ENCODE measurements at places on chromosomes 7 and 10.

DNA sequence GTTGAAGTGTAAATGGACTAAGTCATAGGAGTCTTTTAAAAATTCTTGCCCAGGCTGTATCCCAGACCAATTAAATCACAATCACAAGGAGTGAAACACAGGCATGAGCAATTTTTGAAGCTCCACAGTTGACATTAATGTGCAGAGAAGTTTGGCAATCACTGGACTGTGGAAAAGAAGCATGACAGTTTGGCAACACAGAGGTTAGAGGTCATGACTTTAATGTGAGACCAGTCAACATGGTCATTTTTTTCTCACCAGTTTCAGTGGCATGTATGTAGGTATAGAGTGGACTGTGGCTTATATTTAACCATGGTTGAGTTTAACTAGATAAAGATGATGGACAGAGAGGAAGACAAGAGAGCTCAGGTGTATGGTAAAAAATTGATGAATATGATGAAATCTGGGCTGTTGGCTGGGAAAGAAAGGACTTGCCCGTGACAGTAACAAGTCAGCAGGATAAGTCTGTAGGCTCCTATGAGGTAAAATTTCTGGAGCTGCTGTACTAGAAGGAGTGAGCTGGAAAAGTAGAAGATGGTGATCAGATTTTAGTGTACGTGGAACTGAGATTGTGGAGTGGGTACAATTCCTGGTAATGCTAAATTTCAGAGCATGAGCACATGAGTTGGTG lies 432.2 kb upstream of the GHITM start:
- DNase-seq = no peak

GRCh38 chr10:122648599-122649428 lies 50.8 kb downstream of the C10orf120 start:
- DNase-seq = no peak

- no peak for DNase-seq
Observed at GRCh38 chr10:119090968-119091367, 10.4 kb upstream of the EIF3A start.

- DNase-seq = no peak
Observed at GRCh38 chr10:107126512-107127065, 37.9 kb downstream of the SORCS1 start.

- DNase-seq = peak; percentile 41
Observed at GRCh38 chr7:116499168-116500077, at the start of gene CAV2. Gene CAV2 (plus strand): TSS chr7:116499738. CDS start chr7:116499782, 44 bp downstream.

GRCh38 chr7:38120076-38120475 lies 58.0 kb upstream of the STARD3NL start:
- no peak for DNase-seq

DNA sequence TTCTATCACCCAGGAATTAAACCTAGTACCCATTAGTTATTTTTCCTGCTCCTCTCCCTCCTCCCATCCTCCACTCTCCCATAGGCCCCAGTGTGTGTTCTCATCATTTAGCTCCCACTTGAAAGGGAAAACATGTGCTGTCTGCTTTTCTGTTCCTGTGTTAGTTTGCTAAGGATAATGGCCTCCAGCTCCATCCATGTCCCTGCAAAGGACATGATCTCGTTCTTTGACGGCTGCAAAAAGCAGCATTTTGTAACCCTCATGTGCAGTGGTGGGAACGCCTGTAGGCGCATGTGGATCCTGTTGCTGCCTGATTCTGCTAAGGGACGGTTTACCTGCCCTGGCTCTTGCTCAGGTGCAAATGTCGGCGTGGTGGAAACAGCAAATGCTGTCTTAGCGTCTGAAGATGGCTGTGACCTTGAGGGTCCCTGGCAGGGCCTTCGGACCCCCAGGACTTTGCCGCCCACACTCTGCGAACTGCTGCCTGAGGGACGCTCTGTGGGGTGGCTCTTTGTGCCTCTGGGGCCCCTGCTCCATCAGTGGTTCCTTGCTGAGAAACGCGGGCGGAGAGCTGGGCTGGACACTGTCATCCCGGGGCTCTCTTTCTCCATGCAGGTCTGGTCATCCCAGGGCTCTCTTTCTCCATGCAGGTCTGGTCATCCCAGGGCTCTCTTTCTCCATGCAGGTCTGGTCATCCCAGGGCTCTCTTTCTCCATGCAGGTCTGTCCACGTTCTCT lies 5.6 kb upstream of the MTG1 start:
- no peak for DNase-seq

DNA sequence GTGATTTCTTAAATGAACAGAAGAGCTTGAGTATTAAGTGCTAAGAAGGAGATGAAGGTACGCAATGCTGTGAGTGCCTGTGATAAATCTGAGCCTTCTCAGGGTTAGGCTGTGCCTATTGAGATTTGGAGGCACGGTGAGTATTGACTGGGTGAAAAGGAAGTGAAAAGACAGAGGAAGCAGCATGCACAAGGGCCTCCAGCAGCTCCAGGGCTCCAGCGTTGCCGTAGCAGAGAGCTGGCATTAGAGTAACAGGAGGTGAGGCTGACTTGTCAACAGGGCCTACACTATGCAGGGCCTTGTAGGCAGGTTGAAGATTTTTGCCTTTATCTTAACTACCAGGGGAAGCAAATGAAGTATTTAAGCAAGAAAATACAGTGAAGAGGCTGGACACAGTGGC lies 54.1 kb upstream of the PDCD4 start:
- no peak for DNase-seq

GRCh38 chr7:47190462-47190861 lies 391.4 kb downstream of the TNS3 start:
- DNase-seq = peak; percentile 97

DNA sequence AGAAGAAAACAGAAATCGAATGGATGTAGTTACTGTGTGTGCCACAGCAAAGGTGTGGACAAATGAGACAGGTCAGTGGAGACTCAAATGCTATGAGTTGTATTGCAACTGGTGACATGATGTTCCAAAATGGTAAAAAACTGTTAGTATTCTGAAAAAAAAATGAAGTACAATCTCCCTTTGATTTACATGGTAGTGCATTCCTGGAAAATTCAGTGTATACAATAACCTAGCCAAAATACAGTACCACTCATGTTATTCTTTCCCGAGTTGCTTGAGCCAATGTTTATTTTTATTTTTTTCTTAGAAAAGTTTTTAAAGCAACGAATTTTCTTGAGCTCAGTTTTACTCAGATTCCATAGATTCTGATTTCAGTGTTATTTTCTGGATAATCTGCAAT lies 47.7 kb upstream of the ODAD2 start:
- no peak for DNase-seq

GRCh38 chr7:81990395-81990794 lies 220.5 kb upstream of the HGF start:
- no peak for DNase-seq

DNA sequence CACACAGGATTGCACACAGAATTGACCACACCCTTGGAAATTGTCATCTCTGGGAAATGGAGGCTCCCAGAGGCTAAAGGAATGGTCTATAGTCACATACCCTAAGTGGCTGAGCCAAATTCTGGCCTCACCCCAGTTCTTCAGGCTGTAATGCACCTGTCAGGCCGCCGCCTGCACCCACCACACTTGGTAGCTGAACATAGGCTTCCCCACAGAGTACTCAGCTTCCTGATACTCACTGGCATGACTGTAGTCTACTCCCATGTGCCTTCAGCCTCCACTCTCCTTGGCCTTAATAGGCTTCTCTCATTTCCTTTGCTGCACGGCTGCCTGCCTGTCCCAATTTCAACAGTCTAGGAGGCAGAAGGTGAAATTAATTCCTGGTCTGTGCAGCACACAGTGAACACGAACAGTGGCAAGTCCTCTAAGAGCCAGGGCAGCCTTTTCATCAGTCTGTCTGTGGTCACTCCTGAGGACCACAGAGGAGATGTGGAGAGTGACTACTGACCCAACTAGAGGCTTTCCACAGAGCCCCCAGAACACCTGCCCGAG lies 42.5 kb downstream of the NUDCD3 start:
- no peak for DNase-seq

DNA sequence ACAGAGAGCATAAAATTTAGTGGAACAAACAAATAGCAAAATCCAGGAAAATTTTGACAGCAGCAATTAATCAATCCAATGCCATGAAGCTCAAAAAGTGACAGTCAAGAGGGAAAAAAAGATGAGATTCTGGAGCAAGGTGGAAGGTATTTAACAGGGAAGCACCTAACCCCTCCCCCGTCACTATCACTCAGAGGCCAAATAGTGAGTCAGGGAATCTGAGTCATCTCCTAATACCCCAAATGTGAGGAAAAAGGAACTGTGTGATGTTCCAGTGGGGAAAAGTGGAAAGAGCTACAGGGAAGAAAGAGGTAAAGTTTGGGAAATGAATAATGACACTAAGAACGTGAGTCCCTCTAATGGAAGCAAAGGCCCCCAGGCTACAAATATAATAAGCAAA lies 113.2 kb upstream of the PHF14 start:
- no peak for DNase-seq

DNA sequence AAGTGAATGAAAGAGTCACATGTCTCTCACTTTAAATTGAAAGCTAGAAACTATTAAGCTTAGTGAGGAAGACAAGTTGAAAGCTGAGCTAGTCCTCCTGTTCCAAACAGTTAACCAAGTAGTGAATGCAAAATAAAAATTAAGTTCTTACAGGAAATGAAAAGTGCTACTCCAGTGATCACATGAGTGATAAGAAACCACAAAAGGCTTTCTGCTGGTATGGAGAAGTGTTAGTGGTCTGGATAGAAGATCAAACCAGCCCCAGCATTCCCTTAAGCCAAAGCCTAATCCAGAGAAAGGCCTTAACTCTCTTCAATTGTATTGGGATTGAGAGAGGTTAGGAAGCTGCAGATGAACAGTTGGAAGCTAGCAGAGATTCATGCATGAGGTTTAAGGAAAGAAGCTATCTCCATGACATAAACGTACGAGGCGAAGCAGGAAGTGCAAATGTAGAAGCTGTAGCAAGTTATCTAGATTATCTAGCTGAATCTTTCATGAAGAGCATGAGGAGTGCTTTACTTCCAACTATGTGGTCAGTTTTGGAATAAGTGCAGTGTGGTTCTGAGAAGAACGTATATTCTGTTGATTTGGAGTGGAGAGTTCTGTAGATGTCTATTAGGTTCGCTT lies 261.6 kb downstream of the MDFIC start:
- DNase-seq = no peak

- peak; percentile 63 for DNase-seq
Observed at GRCh38 chr7:151876899-151877777, at the start of gene PRKAG2. Gene PRKAG2 (minus strand): TSS chr7:151877115. CDS start chr7:151876620, 495 bp downstream.

GRCh38 chr10:63115732-63116383 lies 17.3 kb upstream of the NRBF2 start:
- DNase-seq = no peak

GRCh38 chr7:50664461-50664922 lies 99.3 kb upstream of the DDC start:
- DNase-seq = no peak

- DNase-seq = no peak
Observed at GRCh38 chr7:151630851-151631569, 111.3 kb upstream of the RHEB start.

- DNase-seq = no peak
Observed at GRCh38 chr10:74047304-74047703, 49.4 kb downstream of the VCL start.

DNA sequence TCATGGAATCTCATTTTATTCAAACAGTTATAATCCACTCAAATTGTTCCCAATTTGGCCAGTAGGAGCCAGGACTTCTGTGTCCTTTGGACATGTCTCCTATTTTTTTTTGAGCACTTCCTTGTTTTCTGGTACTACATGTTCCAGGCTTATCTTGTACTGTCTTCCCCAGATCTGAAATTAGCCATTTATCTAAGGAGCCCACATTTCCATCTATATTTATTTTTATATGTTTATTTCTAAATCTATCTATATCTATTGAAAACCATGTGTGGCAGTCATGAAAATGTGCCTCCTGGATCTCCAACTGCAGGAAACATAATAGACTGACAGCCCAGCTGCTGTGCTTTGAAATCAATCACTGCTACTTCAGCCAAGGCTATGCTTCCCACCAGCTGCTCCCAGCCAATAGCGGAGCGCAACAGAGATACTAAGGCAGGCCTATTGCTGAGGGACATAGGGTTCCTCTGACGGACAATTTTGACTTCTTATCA lies 147.1 kb downstream of the LRRC4 start:
- no peak for DNase-seq

DNA sequence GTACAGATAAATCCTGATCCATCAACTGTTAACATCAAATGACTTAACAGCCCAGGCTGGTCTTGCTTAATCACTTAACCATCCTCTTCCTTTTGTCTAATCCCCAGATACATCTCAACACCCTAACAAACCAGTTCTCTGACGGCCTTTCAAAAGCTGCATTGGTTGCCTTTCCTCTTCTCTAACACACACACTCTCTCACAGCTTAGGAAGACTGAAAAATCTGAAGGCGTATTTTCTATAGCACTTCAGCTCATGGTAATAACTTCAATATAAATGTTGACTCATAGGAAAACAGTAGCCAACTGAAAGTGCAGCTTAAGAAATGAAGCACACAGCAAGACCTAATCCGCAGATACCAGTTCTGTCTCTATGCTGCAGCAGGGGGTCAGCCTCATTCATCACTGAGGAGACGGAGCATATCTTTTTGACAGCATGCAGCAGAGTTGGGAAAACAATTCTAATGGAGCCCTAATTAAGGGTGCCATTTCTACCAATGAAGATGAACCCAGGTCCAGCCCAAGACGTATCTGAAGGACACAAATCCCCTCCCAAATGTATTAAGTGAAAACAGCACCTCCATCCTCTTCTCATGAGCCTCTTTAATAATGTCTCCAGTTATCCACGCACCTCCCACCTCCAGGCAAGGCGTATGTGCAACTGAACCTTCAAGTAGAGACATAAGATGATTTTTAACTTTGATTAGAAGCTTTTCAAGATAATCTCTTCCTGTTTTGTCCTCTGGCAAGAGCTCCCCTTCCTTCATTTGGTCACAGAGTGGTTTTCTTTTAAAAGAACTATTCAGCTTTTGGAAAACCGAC lies 211.7 kb upstream of the NFE2L3 start:
- DNase-seq = no peak

DNA sequence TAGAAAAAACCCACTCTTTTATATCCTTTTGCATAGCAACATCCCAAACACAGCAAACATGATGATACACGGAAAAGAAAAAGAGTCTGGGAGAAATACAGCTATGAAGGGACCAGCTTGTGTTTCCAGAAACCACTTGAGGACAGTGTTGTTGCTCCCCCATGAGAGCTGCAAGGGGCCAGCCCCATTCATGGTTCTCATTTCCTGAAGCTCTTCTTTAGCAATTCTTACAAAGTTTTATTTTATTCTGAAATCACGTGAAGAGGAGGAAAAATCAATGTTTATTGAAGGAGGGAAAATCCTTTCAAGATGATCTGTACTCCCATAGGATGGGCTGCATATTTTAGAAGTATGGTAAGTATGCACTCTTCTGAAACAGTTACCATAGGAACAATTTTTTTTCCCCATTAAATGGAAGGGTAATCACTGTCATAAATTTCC lies 17.5 kb upstream of the PRTFDC1 start:
- DNase-seq = no peak

- no peak for DNase-seq
Observed at GRCh38 chr7:35019801-35020200, 17.5 kb downstream of the DPY19L1 start.

DNA sequence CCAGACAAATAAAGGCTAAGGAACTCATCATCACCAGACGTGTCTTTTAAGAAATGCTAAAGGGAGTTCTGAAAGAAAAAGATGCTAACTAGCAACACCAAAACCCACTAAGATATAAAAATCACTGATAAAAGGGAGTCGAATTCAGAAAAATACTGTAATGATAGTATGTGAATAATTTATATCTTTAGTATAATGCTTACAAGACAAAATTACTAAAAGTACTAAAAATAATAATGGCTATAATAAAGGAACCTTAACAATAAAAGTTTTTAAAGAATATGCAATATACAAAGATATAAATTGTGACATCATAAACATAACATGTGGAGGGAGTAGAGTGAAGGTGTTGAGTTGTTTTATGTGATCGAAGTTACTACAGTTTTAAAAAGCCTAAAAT lies 28.3 kb downstream of the HPSE2 start:
- DNase-seq = no peak

- DNase-seq = no peak
Observed at GRCh38 chr10:79292026-79292766, 55.1 kb upstream of the PPIF start.
